ENCODE measurements at places on chromosomes 2 and 18.

- DNase-seq: no peak
Measured at GRCh38 chr2:100283724-100284501, 38.4 kb downstream of the LONRF2 start.

GRCh38 chr2:182745061-182745460 is 29.0 kb downstream of the DNAJC10 start:
- no peak for DNase-seq

GRCh38 chr18:47206945-47207637 is 30.9 kb upstream of the IER3IP1 start:
- no peak for DNase-seq

- no peak for DNase-seq
Measured at GRCh38 chr18:23883277-23883790, 131.2 kb upstream of the TTC39C start.

DNA sequence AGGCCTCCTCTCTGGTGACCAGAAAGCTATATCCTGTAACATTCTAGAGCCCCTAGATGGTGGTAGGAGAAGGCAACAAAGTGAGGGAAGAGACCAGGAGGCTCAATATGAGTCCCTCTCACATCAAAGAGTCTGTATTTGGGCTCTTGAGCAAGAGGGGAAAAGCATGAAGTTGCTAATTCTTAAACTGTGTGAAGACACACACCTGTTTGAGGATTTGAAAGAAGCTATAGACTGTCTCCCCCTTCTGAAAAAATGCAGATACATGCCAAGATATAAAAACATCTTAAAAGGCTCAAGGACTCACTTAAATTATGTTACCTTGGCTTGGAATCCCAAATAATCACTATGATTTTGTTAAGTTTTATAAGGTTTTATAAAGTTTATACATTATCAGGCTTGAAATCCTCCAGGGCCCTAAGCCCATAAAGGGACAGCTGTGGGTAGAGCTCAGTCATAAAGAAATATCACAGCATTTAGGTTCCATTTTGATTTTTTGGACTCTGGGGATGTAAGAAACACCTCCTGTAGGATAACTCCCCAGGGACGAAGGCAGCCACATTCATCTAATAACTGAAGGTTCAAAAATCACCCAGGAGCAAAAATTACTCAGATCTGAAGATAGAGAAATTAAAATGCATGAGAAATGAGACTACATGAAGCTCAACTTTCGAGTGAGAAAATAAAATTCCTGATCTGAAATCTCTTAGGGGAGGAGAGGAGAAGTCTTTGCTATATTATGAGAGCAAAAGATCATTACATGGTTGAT is 136.1 kb upstream of the LGALSL start:
- DNase-seq: no peak

DNA sequence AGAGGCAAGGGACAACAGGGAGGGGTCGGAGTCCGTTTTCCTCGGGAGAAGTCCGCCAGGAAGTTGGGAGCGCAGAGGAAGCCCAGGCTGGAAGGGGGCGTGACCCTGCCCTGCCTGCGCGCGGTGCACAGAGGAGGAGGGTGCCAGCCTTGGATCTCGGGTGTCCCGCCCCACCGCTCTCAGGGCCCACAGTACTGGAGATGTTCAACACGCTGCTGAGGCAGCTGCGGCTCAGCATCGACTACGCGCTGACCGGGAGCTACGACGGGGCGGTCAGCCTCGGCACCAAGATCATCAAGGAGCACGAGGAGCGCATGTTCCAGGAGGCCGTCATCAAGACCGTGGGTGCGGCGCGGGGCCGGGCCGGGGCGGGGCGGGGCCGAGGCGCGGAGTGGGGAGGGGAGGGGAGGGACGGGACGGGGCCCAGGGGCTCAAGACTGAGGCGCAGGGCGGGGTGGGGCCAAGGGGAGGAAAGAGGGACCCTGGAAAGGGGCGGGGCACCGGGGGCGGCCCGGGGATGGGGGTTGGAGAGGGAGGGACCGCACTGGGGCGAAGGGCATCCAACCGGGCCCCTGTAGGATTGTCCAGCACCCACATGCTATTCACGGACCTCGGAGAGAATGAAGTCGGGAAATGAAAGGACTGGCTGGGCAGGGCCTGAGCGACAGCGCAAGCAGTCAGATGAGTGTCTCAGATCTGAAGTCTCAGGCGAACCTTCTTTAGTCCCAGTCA is 36.6 kb downstream of the POMC start:
- DNase-seq: no peak

GRCh38 chr2:141048951-141049350 is 1081.9 kb downstream of the LRP1B start:
- DNase-seq: no peak

GRCh38 chr2:223230352-223230751 is 178.4 kb downstream of the KCNE4 start:
- DNase-seq: no peak

GRCh38 chr2:239380831-239381708 is 19.8 kb downstream of the HDAC4 start:
- no peak for DNase-seq
